Lower leg skin (tissue), 4 donors: ENCODE measurements at places on chromosomes 3 and 15.
A peak's percentile ranks its signal among the peaks of the same experiment; 100 is the strongest.

- no peak for DNase-seq
These were observed 686.5 kb downstream of the IGSF11 start for GRCh38 chr3:118348169-118348557.

DNA sequence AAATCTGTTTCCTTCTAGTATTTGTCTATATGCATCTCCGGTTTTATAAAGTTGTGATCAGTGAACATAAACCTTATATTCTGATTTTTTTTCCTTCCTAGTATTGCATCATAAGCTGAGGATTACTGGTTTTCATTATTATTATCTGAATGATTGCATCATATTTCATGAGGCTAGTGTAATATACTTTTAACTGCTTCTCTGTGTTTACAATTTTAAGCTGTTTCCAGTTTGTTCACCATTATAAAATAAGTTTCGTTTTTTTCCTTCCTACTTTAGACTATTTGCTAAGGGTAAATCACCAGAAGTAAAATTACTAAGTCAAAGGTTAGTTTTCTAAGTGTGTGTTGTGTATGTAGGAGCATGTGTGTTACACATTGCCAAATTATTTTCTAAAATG, 20.2 kb downstream of the SEMA6D start:
- DNase-seq = no peak

- DNase-seq = no peak
These were observed 700 bp upstream of the BLM start for GRCh38 chr15:90716317-90716975.

GRCh38 chr3:38490281-38491030, 5.7 kb upstream of the EXOG start:
- DNase-seq = no peak

- no peak for DNase-seq
These were observed 110.8 kb downstream of the ADCY5 start for GRCh38 chr3:123337948-123338619.

DNA sequence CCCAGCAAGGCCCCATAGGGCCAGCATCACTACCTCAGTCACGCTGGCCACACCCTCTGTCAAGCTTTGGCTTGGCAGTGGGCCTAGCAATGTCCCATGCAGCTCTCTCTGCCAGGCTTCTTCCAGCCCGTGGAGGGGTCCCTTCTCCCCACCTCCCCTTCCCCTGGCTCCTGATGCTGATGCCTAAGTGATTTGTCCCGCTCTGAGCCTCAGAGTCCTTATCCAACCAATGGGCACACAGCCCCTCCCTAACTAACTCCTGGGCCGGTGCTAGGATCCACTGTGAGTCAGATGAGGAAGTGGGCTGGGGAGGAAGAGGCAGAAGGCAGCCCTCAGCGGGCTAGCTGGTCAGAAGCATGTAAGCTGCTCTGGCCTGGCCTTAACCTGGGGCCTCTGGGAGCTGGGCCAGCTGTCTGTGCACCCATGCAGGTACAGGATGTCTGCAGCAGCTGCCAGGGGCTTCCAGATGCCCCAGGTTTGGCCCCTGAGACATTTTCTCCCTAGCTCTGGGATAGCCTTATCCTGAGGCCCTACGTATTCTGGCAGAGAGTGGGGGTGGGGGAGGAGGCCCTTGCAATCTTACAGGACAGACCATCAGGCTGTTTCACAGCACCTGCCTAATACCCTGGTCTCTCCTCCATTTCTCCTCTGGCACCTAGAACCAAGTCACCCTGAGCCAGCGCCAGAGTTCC, 740 bp upstream of the ZBTB47 start:
- DNase-seq = peak; percentile 95
